Activated CD8-positive, alpha-beta memory T cell treated with anti-CD3 and anti-CD28 coated beads for 4 hours (primary cell): ENCODE measurements at places on chromosomes 12 and 14.
A peak's percentile ranks its signal among the peaks of the same experiment; 100 is the strongest.

DNA sequence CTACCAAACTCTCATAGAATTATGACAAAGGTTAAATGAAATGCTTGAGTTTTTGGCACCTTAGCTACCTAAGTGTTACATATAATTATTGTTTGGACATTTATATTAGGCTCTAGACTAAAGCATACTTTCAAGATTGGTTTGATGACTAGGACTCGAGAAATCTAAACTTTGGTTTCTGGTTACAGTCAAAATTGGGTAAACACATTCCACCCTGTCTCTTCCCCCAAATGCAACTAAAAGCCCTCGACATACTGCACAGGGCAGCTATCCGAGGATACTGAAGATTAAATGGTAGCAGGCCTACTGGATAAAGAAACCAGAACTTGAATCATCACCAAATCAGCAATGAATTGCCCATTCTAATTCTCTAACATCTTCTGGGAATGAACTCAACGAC is 369.1 kb downstream of the PRKD1 start:
- DNase-seq, result no peak

DNA sequence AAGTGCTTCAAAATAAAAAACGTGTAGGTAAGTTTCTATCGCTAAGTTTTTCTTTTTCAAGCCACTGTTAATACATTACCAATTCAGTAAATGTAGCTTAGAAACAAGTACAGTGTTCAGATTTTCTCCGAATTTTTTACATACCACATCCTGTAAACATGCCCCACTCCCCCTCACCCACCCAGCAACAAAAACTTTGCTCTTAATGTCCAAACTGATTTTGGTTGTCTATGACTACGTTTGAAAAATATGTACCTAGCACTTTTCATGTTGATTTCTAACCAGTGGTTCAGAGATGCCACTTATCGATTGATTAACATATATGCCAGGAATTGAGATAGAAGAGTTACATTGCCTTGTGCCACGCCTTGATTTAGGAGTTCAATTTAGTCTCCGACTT is 663 bp upstream of the LIN7A start:
- no peak for DNase-seq

DNA sequence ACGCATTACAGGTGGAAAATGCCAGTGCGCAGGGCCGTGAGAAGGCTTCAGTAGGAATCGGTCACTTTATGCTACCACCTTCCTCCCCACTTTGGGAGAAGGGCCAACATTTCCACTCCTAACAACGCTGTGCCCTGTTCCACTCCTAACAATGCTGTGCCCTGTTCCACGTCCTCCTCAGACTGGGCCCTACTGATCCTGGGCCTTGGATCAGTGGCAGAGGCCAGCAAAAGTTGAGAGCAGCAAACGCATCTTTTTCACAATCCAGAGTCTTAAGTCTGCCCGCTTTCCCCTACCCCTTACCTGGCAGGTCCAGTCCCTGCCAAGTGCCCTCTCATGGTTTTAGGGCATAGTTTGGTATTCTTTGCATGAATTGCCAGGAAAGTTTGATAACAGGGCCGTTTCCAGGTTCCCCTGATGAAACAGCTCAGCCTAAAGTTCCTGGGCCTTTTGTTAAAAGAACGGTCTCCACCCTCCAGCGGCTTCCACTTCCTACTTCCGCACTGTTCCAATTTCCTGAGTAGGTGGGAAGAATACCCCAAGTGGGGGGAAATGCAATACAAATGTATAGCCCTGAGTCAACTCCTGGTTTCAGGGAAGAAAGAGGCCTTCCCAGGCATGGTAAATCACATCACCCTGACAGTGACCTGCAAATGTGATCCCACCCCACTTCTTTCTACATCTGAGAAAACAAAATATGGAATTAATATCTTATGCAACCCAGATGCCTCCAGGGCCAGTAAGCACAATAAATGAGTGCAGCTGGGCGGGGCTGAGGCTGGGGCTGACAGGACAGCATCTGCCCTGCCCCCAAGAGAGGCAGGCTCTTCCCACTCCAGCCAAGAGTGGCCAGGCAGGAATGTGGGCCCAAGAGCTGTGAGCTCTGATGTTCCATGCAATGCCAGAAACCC is 15.0 kb downstream of the KCTD10 start:
- DNase-seq, result no peak

- DNase-seq, result no peak
Measured at GRCh38 chr14:93171376-93171775, 13.3 kb downstream of the MOAP1 start.

GRCh38 chr14:77055306-77055705 is 26.8 kb upstream of the IRF2BPL start:
- no peak for DNase-seq

- DNase-seq, result no peak
Measured at GRCh38 chr12:62466018-62466593, 520 bp upstream of the MON2 start.

GRCh38 chr14:55914771-55915170 is 203.4 kb upstream of the PELI2 start:
- DNase-seq, result no peak

DNA sequence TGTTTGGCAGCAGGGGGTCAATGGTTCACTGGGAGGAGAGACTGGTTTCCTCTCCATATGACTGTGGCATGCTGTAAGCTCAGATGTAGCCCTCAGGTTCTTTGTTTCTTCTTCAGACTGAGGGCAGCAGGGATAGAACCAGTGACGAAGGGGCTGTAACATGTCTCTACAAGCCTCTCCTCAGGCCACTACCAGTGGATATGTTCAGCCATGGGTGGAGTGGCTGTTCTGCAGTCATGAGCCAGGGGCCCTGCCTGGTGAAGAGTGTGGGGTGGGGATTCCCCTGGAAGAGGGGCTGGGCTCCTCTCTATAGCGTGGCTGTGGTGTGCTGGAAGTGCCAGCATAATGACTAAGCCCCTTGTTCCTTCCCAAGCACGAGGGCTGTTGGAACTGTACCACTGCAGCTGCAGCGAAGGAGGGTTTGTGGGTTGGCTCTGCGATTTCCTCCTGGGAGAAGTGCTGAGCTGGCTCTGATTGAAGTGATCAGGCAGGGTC is 55.8 kb downstream of the CMAS start:
- no peak for DNase-seq

GRCh38 chr12:49706351-49707127 is 666 bp downstream of the FMNL3 start:
- DNase-seq, result no peak

DNA sequence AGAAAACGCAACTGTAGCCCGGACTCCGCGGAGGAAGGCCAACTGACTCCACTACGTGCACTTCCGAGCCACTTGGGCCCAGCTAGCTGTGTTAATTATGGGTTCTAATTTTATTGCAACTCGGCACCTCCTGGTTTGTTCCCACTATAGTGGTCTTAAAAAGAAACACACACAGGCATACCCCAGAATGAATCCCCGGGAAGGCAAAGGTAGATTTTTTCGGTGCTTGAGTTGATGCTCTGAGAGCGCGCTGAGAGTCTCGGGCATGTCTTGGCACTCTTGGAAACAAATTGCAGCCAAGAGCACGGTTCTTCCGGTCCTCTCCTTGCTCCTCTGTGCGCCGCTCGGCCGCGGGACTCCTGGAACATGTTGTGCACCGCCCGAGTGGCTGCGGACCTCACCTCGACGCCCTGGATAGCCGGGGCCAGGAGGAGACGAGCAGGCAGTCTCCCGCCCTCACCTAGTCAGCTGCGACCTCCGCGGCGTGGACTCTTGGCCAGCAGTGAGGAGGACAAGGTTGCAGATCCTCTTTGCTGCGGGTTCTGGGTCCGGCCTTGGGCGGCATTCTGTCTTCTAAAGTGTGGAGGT is 6.8 kb upstream of the PAX9 start:
- DNase-seq, result no peak

GRCh38 chr12:84982888-84983287 is 53.2 kb downstream of the TSPAN19 start:
- DNase-seq, result no peak

DNA sequence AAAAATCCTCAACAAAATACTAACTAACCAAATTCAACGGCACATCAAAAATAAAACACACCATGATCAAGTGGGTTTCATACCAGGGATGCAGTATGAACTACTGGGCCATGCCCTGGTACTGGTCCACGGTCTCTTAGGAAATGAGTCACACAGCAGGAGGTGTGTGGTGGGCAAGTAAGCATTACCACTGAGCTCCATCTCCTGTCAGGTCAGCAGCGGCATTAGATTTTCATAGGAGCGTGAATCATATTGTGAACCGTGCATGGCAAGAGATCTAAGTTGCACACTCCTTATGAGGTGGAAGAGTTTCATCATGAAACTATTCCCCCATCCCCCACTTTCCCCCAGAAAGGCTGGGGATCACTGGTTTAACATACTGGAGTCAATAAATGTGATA is 6.7 kb upstream of the LGR5 start:
- DNase-seq, result no peak

- peak; percentile 11 for DNase-seq
Measured at GRCh38 chr12:106288494-106289195, 13.9 kb upstream of the TCP11L2 start.

DNA sequence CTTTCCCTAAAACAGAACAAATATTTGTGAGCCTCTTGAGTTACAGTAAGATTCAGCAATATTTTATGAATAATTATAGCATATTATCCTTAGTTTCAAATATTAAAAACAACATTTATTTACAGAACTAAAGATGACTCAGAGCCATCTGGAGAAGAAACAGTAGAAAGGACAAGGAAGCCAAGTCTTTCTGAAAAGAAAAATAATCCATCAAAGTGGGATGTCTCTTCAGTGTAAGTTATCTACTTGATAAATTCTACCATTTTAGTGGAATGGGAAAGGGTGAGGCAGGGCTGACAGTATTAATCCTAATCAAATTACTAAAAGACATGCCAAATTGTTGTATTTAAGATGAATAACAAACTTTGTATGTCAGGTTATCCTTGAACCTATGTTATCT is 88.1 kb downstream of the DNAI7 start:
- DNase-seq, result no peak
